ENCODE measurements at places on chromosomes 5 and 9. TPM values are rescaled to one million over a fixed set of nuclear protein-coding genes. Genes with fewer than 3 reads are reported as not detected.

GRCh38 chr9:88501086-88501485, 33.9 kb upstream of the NXNL2 start:
- no peak for DNase-seq

DNA sequence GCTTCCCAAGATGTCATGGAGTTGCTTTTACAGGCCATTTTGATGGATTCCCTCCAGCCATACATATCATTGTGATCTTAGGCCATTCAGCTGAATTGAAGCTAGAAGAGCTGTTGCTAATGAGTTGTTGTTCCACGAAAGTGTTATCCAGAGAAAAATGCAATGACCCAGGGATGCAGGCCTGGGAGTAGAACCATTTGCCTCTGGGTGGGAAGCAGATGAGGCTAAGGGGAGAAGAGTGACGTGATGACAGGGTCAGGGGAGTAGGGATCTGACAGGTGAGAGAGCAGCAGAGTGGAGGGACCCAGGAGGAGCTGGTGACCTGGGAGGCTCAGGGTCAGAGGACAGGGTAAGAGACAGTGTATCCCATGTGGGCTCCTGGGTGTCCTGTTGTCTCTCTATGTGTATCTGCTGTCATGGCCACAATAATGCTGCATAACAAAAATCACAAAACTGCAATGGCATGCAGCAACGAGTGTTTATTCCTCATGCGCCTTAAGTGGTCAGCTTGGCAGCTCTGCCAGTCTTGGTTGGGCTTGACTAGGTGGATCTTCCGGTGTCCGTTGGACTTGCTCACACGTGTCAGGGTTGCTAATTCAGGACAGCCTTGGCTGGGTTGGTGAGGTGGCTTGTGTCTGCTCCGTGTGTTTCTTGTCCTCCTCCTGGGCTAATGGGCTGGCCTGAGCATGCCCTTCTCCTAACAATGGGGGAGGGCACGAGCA, 90.6 kb downstream of the LIFR start:
- no peak for DNase-seq

- no peak for DNase-seq
Observed at GRCh38 chr9:70561111-70561510, 146.7 kb upstream of the KLF9 start.

- no peak for DNase-seq
Observed at GRCh38 chr9:11697126-11697525, 996.1 kb upstream of the TYRP1 start.

- DNase-seq, result no peak
Observed at GRCh38 chr9:101418518-101419430, 16.8 kb downstream of the ALDOB start.

DNA sequence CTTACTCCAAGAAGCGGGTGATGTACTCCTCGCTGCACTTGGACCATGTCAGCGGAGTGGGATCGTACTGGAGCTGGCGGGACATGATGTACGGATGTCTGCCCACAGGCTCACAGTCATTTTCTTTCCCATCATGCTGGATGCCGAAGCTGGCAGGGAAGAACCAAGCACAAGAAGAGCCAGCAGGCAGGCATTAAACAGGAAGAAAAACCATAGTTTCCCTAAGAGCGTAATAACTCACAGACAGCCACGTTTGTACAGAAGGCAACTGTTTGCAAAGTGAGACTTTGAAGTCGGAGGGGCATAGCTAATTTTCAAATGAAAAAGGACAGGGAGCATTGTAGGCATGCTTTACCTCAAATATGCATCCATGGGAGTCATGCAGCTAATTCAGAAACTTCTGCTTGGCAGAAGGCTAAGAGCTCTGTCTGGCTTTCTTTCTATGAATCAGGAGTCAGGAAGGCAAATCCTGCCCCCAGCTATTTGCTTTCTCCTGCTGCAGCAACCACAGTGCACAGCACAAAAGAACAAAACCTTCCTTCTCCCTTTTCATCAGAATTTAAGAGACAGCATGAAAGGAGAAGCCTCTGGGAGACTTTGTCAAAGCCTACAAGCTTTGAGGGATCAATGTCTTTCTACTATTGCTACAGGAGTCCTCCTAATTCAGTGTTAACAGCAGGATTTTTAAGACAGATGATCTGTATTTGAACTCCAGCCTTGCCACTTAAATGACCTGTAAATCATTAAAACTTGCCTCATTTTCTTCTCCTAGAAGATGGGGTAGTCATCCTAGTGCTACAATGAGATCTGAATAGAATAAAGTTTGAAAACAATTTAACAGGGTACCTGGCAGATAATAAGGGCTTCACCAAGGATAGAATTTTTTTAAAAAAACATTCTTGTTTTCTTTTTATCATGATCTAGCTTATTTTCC, 209.1 kb downstream of the TARS1 start:
- DNase-seq, result no peak

GRCh38 chr9:95102001-95102433, 215.5 kb downstream of the FANCC start:
- no peak for DNase-seq

GRCh38 chr9:35414889-35415288, 75.0 kb upstream of the RUSC2 start:
- DNase-seq, result no peak

- DNase-seq, result no peak
Observed at GRCh38 chr5:92641031-92641962, 939.7 kb downstream of the NR2F1-AS1 start.

DNA sequence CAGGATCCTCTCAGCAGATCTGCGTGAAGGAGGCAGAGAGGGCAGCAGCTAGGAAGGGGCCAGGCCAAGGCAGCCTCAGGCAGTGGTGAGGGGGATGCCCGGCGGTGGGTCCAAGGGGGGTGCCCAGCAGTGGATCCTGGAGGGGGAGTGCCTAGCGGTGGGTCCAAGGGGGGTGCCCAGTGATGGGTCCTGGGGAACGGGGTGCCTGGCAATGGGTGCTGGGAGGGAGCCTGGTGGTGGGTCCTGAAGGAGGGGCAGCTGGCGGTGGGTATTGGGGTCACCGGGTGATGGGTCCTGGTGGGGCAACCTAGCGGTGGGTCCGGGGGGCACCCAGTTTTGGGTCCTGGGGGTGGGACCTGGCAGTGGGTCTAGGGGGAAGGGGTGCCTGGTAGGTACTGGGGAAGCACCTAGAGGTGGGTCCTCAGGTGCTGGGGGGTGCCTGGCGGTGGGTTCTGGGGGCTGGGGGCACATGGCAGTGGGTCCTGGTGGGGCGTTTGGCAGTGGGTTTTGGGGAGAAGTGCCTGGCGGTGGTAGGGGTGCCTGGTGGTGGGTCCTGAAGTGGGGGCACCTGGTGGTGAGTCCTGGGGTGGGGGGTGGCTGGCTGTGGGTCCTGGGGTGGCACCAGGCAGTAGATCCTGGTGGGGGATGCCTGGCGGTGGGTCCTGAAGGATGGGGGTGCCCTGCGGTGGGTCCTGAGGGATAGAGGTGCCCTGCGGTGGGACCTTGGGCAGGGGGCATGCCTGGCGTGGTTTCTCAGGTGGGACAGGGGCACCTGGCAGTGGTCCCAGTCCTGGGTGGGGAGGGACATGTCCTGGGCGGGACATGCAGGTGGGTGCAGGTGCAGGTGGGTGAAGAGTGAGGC, 1.9 kb downstream of the LRRC14B start:
- no peak for DNase-seq

DNA sequence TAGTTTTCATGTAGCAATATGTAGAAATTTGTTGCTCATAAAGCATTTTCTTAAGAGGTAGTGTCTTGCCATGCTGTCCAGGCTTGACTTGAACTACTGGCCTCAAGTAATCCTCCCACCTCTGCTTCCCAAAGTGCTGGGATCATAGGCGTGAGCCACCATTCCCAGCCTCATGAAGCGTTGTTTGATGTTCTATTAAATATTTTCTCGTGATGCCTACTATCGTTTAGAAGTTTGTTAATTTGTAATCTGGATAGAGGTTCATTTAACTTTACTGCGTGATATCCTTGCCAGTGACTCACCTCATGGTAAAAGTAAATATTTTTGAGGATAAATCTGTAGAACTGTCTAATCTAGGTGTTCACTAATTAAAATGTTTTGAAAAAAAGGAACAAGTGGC, 82.6 kb downstream of the VCAN start:
- no peak for DNase-seq

The CEL gene
- 1.6 TPM for total RNA-seq

The LMX1B gene
- total RNA-seq, result not detected

The CDKN2B gene
- total RNA-seq, result not detected

The TMOD1 gene
- total RNA-seq, result 0.96 TPM

The FCN1 gene
- 1.1 TPM for total RNA-seq

The SEMA5A gene
- total RNA-seq, result not detected

The QSOX2 gene
- 15.9 TPM for total RNA-seq

The AHRR gene
- 5.8 TPM for total RNA-seq

The HMGCR gene
- total RNA-seq, result 39.2 TPM

The PDE6A gene
- not detected for total RNA-seq
